ENCODE measurements at places on chromosomes 11 and 22.

DNA sequence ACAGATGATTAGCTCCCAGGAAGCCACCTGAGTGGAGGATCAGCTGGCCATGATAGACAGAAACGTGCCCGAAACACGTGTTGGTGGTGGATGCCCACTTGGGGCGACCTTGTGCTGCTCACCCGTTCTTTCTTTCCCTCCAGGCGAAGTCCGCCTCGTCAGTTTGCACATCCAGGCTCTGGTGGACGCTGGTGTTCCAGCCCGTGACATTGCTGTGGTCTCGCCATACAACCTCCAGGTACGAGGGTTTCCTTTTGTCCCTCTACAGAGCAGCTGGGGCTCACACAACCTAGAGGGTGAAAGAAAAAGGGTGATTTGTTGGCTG, 30.6 kb downstream of the IGHMBP2 start:
- no peak for DNase-seq

GRCh38 chr22:42544686-42545085, 9.1 kb upstream of the SERHL2 start:
- DNase-seq = no peak

DNA sequence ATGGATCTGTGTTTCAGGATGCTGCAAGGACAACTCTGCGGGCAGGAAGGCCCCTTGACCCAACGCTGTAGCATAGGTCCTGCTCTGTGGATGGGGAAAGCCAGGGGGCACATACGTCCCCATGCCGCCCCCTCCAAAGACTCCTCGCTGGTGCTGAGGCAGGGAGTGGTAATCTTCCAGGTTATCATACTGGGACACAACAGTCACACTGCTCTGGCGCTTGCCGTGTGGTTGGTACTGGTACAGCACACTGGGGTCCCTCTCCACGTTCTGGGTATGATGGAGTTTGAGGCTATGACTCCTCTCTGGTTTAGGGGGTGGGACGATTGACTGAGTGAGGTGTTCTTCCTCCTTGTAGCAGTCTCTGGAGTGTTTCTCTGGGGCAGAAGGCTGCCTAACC, 26.2 kb upstream of the TP53AIP1 start:
- no peak for DNase-seq

DNA sequence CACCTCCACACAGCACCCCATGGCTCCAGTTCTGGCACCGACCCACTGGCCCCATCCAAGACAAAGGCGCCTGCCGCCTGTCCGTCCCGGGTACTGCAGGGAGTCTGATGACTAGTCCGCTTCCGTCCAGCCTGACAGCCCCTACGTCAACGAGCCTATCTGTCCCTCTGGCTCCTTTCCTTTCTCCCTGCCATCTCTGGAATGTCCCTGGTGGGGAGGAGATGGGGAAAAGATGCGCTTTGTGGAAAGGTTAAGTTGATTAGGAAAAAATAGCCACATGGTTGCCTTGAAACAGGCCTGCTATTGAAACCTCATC, 10.4 kb downstream of the PDGFB start:
- no peak for DNase-seq

- no peak for DNase-seq
Measured at GRCh38 chr11:66665369-66665768, 12.3 kb downstream of the RBM4B start.

DNA sequence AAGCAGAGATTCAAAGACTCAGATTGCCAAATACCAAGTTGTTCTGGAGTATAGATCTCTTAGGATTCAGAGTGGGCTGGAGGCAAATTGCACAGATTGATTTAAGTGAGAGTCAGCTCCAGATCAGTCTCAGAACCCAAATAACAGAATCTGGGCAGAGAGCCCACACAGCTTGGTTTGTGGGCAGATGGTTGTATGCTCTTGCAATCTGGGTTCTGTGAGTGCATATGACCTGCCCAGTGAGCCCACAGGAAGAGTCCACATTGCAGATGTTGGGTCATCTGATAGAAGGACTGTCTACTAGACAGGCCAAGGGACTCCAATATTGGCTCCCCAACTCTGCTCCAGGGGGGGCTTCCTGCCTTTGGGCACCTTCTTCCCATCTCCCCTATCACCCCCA, 65.9 kb downstream of the ADAMTS15 start:
- DNase-seq = peak; percentile 54

DNA sequence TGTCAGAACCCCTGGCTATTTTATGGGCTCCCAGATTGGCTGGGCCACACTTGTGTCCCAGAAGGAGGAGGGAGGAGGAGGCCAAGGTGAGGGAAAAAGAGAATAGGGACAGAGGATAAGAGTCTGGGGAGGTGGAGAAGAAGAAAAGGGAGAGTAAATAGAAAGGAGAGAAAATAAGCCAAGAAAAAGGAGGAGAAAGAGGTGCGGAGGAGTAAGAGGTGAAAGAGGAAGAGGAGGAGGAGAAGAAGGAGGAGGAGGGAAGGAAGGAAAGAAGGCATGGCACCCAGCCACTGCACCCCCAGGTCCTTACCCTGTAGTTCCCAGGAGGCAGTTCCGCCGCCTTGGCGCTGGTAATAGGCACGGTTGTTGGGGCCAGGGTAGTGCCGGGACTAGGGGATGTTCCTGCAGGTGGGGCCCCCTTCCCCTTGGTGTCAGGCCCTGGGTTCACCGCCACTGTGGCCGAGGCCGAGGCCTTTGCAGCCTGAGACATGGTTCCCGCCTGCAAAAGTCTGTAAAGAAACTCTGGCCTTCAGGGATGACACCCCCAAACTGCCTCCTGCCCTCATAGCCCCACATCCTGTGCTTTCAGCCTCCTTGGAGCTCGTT, 1.9 kb downstream of the CRYBB1 start:
- no peak for DNase-seq

GRCh38 chr11:68687311-68687710, 3.0 kb downstream of the GAL start:
- DNase-seq = no peak

- DNase-seq = no peak
Measured at GRCh38 chr11:76185511-76185910, 20.8 kb downstream of the WNT11 start.

GRCh38 chr22:24156141-24156912, 25.0 kb upstream of the SUSD2 start:
- peak; percentile 32 for DNase-seq

- no peak for DNase-seq
Measured at GRCh38 chr11:93712678-93713077, 28.6 kb downstream of the TAF1D start.

GRCh38 chr11:119538753-119539152, 115.8 kb upstream of the THY1 start:
- DNase-seq = peak; percentile 11

GRCh38 chr11:66339162-66339675, 3.0 kb upstream of the RIN1 start:
- DNase-seq = no peak

- no peak for DNase-seq
Measured at GRCh38 chr11:75376175-75376574, 23.1 kb upstream of the RPS3 start.

DNA sequence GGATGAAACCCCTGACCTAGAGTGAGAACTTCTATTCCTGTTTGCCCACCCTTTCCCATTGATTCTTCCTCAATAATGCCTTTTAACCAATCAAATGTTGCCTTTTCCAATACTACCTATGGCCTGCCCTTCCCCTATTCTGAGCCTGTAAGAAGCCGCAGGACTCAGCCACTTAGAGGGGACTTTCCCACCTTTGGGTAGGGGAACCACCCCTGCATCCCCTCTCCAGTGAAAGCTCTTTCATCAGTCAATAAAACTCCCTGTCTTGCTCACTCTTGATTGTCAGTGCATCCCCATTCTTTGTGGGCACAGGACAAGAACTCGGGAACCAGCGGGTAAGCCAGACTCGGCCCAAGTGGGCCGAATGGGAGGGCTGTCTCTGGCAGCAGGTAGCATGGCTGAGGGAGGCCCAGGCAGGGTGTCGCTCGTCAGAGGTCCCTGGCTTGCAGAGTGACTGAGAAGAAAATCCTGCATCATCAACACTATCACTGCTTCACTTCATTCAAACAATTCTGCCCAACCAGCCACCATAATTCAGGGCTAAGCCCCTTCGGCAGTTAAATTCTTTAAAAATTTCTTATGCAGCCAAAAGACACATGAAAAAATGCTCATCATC, 30.4 kb downstream of the LDHAL6A start:
- no peak for DNase-seq

DNA sequence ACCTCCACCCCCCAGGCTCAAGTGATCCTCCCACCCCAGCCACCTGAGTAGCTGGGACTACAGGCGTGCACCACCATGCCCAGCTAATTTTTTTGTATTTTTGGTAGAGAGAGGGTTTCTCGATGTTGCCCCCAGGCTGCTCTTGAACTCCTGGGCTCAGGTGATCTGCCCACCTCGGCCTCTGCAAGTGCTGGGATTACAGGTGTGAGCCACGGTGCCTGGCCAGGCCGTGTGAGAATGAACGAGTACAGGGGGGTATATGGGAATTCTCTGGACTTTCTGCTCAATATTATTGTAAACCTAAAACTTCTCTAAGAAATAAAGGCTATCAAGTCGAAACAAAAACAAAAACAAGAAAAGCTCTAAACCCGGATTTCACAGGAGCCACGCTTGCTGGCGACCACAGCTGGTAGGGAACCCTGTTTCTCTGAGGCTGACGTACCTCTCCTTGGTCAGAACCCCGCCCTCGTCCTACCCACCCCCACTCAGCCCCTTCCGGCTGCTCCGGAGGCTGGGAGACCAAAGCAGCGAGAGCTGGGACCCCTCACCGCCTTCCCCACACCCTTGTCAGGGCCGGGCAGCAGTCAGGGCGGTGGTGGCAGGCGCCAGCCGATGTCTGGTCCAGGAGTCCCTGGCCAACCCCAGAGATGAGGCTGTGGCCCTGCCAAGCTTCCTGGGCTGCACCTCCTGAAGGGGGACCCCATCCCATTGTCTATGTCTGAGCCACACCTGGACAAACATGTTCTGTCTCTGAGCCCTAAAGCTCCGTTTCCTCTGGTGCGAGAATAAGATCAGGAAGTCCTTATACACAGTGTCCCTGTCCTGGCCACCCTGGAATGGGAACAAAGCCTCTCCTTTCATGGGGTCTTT, 52.1 kb downstream of the LINC01488 start:
- DNase-seq = no peak

DNA sequence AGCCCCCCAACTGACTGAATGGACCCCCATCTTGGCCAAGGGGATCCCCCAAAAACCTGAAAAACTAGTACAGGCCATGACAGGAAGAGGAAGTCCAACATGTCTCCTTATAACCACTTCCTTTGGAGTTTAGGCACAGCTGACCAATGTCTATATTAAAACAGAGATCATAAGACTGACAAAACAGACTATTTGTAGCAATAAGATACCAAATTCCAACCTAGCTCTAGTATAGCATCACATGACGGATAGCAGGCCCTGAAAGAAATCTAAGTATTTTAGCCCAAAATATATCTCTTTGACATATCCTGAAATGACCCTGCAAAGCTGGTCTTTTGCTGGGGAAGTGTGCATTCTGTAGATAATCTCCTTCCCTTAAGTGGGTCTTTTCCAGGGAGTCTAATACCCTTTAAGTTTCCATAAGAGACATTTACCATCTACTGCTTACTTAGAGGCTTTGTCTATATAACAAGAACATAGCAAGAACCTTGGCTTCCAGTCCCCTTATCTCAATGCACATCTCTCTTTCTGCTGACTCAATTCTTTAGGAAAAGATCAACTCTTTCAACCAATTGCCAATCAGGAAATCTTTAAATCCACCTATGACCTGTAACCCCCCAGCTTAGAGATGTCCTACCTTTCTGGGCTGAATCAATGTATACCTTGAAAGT, 34.9 kb upstream of the ACER3 start:
- DNase-seq = no peak

DNA sequence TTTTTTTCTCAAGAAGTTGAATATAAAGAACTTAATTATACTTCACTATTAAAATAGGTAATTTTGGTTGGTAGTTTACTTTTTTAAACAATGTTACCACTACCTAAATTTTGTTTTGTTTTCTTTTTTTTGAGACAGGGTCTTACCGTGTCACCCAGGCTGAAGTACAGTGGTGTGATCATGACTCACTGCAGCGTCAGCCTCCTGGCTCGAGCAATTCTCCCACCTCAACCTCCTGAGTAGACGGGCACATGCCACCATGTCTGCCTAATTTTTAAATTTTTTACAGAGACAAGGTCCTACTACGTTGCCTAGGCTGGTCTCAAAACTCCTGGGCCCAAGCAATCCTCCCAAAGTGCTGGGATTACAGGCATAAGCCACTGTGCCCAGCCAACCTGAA, 17.6 kb downstream of the SPCS2 start:
- DNase-seq = no peak

GRCh38 chr11:33930317-33931021, 38.6 kb upstream of the LMO2 start:
- peak; percentile 27 for DNase-seq

- no peak for DNase-seq
Measured at GRCh38 chr22:46710806-46711205, 27.2 kb downstream of the CERK start.

GRCh38 chr11:108859510-108859909, 194.6 kb downstream of the DDX10 start:
- DNase-seq = peak; percentile 26

GRCh38 chr11:34181251-34181650, 75.8 kb downstream of the NAT10 start:
- no peak for DNase-seq

- DNase-seq = peak; percentile 26
Measured at GRCh38 chr11:42770444-42771065, 541.2 kb upstream of the API5 start.

- DNase-seq = no peak
Measured at GRCh38 chr11:71472357-71472885, 19.4 kb downstream of the NADSYN1 start.

DNA sequence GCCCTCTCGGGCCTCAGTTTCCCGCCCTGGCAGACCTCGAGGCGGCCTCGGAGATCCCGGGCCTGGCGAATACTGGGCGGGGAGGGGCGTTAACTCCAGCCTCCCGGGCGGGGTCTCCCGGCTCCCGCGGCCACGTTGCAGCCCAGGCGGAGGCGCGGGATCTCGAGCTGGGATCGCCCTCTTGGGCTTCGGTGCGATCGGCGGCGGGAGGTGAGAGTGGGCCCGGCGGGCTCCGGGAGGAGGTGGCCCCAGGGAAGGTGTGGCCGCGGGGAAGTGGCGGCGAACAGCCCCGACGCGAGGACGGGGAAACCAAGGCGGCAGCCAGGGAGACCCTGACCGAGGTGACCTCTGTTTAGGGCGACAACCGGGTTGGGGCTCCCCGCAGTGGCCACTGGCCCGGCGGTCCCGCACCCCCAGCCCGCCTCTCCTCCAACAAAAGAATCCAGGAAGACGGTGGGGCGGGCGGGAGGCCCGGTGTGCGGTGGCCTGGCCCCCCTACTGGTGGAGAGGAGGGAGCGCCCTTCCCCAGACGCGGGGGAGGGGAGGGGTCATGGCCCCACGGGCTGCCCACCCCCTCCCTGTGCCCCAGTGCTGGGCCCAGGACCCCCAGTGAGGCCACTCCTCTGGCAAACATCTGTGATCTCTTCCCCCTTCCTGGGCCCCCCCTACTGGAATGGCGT, at the start of gene PHETA2:
TSS of gene PHETA2 (plus strand) at position 117 of the 680 bp plus-strand sequence. CDS start 3,046 bp downstream, outside the sequence.
- DNase-seq = peak; percentile 54

All from fibroblast of upper back skin (primary cell).